ENCODE measurements at places on chromosomes 7 and 10.
A peak's percentile ranks its signal among the peaks of the same experiment; 100 is the strongest.

DNA sequence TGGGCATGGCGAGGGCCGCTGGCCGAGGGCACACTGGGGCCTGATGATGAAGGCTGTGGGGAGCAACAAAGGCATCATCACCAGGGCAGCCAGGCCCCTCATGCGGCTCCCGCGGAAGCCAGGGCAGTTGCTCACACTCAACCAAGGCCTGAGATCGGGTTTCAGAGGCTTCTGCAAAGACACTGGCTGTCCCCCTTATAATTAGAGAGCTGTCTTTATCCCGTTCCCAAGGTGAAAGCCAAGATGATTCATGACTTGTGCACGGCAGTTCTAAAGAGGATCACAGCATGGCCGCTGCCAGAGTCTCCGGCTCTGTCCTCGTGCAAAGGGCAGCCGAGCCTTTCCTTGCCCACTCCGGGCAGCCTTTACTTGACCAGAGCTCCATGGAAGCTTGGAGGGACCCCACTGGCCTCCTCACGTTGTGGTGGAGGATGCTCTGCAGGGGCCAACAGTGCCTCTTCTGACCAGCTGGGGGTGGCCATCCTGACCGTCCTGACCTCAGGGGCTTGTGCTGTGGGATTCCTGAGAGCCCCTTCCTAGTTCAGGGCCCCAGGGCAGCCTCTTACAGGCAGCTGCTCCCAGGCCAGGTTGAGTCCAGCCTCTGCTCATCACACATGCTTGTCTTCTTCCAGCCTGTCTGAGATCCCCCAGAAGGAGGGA is 82.3 kb downstream of the PRKAG2 start:
- DNase-seq = no peak

GRCh38 chr7:129764247-129765084 is 152.9 kb downstream of the NRF1 start:
- DNase-seq = no peak

DNA sequence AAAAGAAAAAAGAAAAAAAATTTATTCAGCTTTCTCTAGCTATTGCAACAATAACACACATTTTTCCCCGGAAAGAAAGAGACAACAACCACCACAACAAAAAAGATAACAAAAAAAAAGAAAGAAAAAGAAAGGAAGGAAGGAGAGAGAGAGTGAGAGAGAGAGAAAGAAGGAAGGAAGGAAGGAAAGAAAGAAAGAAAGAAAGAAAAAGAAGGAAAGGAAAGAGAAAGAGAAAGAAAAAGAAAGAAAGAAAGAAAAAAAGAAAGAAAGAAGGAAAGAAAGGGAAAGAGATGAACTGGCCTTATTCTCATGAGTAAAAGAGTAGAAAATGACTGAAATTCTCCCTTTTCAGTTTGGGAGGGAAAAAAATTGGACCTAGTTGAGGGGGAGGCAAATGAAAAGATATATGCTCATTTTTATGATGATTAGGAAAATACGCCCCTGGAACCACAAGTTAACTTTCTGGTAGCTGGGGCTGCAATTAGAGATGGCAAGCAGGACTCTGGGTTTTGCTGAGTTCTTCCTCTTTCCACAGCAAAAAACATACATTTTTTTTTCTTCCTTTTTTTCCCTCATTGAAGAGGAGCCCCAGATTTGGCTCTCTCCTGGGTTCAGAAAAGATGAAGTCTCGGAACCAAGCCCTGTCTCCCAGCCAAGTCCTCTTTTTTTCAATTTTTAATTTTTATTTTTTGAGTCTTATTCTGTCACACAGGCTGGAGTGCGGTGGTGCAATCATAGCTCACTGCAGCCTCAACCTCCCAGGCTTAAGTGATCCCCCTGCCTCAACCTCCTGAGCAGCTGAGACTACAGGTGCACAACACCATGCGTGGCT is 12.6 kb upstream of the PRDX3 start:
- DNase-seq = no peak

GRCh38 chr10:4353059-4353655 is 472.9 kb upstream of the AKR1E2 start:
- no peak for DNase-seq

DNA sequence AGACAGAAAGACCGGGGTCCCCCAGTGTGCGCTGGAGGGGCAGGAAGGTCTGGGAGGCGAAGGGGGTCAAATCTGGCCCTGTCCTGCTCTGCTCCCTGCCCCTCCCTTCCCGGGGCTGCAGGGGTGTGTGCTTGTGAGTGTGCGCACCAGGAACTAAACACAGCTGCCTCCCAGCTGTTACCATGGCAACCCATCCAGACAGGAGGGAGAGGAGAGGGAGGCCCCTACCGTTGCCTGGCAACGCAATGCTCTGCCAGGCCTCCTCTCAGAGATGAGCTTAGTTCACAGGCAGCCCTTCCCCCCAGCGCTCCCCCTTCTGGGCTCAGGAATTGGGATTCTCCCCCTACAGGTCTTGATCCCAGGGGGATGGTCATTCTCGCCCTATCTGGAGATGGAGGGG is 6.1 kb downstream of the NYAP1 start:
- DNase-seq = peak; percentile 58

DNA sequence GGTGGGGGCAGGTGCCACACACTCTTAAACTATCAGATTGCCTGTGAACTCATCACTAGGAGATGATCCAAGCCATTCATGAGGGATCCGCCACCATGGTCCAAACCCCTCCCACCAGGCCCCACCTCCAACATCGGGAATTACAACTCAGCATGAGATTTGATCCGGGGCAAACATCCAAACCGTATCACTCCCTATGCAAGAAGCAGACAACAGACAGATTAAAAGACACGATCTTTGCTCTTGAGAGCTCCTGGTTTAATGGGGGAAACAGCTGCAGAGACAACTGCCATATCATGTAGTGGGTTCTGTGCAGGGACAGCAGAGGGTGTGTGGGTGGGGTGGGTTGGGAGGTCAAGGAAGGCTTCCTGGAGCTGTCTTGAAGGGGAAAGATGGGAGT is 123.6 kb downstream of the EMX2 start:
- no peak for DNase-seq

All from germinal center (tissue), 1 donor.